ENCODE measurements at places on chromosomes 12 and 14.

GRCh38 chr12:92654929-92655328 is 47.9 kb upstream of the PLEKHG7 start:
- DNase-seq = no peak

DNA sequence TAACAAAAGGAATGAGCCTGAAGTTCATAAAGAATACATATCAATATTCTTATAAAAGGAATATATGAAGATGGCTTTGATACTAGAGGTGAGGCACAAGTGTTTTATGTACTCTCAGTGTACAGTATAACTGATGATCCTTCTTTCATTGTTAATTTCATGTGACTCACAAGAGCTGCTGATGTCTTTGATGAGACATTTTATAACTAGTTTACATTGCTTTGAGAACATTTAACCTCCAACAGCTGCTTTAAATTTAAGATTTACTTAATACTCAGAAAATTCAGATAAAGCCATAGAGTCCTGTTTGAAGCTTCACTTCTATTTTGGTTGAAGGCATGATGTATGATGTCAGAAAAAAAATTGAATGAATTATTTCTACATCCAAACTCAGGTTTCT is 59.8 kb downstream of the WASHC4 start:
- DNase-seq = no peak

DNA sequence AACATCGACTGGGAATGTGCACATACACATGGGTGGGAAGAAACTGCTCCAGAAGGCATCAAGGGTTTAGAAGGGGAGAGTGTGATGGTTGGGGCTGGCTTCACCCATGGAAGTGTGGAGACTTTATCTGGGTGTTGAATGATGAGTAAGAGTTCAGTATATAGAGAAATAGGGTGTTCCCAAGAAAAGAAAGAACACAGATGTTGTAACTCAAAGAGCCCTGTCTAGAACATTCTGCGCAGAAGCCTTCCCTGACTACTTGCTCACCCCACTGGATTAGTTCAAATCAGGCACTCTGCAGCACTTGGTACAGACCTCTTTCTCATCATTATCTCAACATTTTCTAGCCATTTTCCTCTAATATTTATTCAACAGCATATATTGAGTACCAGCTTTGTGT is 491.7 kb downstream of the SNAPC1 start:
- no peak for DNase-seq

GRCh38 chr12:52296572-52297215 is 5.4 kb upstream of the KRT81 start:
- DNase-seq = no peak

- no peak for DNase-seq
Measured at GRCh38 chr12:50927356-50927755, 25.0 kb upstream of the HIGD1C start.

- DNase-seq = no peak
Measured at GRCh38 chr14:81594012-81594411, 60.4 kb upstream of the SEL1L start.

Measured in activated CD4-positive, alpha-beta T cell treated with anti-CD3 and anti-CD28 coated beads for 48 hours (primary cell).